ENCODE measurements at places on chromosomes 1 and 21. TPM values are rescaled to one million over a fixed set of nuclear protein-coding genes. Genes with fewer than 3 reads are reported as not detected.

DNA sequence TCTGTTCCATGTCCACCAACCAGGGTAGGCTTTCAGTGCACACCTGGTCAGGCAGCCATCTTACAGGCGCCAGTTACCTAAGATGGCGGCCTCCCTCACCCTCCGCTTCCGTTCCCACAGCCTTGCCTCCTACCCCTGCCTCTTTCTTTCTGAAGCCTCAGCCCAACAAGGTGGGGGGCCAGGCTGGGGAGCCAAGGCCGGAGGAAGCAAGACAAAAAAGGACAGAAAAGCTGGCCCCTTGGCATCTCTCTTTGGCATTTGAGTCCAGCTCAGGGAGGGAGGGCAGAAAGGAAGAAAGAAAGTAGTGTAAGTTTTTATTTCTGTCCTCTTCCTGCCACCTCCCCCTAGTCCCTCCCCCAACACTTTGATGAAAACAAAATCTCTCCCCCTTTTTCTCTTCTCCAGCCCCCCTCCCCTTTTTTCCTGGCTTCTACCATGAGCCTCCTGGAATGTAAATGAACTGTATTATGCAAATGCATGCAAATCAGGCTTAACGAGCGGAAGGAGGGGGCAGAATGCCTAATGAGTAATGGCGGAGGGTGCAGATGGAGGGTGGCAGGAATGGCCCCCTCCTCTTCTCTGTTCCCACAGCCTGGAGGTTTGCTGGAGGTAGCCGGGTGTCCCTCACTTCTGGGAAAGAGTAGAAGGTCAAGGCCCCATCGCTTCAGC, 43.8 kb downstream of the RHBG start:
- DNase-seq, result no peak

DNA sequence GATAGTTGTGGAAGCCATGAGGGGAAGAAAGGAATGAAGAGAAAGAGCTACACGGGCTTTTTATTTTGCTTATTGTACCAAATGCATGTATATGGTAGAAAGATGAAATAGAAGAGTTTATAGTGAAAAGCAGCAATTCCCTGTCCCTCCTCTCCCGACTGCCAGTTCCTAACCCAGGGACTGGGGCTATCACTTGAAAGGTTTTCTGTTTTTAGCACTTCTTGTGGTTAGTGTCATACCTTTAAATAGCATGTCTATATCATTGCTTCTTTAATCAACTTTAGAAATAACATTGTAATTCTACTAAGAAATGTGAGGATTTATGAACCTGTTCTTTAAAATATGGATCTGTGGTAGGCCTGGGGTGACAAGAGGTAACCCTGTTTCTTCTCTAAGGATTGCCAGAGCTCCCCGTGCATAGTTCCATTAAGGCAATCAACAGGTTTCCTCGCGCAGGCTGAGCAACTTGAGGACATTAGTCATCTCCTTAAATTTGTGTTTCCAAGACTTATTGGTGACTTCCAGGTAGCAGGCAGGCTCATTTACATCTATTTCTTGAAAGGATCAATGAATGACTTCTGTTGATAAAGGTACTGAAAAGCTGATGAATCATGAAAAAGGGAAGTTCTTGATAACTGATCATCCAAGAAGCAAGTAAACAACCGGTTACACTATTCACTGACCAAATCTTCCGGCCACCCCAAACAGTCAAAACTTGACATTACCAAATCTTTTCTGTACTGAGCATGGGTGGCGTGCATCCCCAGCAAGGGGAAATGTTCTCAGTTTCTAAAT, 37.8 kb upstream of the S1PR1 start:
- DNase-seq, result no peak

GRCh38 chr1:207328908-207329440, 7.5 kb downstream of the CD55 start:
- no peak for DNase-seq

DNA sequence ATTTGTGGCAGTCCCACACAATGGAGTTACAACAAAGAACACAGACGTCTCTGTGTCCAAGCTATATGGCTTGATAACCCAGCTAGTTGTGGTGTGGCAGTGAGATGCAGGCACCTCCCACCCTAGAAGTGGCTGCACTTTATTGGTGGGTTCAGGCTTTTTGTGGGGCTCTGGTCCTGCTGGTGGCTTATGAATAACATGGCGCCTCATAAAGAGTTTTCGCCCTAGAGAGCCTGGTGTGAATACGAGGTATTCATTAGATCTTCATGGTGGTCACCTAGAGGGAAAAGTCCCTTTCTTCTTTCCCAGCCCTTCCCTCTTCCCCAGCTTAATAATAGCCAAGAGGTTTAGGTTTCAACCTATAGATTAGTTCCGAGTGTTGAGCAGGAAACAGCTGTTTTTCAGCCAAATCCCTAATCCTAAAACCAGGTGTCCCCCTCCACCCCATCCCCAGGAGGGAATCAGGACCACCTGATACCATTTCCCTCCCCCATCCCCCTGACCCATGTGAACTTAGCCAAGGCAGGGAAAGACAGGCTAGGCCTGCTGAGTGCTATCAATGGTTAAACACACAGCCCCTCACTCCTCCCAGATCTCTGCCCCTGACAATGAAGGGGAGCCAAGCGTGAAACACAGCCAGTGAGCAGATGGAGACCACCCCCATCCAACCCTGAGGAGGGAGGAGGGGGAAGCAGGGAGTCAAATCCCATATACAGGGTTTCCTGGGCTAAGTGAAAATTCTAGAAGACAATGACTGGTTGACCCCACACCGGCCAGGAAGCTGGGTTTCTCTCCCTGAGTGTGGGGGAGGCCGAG, 58.2 kb downstream of the NFASC start:
- no peak for DNase-seq

GRCh38 chr1:212862111-212862690, 4.1 kb downstream of the FLVCR1 start:
- no peak for DNase-seq

The PPIAL4G gene
- total RNA-seq, result not detected
